ENCODE measurements at places on chromosomes 5 and 9.

- DNase-seq = no peak
These were observed 72.3 kb upstream of the NIPAL4 start for GRCh38 chr5:157387683-157388093.

- no peak for DNase-seq
These were observed 218.3 kb downstream of the PBX3 start for GRCh38 chr9:125965477-125965876.

DNA sequence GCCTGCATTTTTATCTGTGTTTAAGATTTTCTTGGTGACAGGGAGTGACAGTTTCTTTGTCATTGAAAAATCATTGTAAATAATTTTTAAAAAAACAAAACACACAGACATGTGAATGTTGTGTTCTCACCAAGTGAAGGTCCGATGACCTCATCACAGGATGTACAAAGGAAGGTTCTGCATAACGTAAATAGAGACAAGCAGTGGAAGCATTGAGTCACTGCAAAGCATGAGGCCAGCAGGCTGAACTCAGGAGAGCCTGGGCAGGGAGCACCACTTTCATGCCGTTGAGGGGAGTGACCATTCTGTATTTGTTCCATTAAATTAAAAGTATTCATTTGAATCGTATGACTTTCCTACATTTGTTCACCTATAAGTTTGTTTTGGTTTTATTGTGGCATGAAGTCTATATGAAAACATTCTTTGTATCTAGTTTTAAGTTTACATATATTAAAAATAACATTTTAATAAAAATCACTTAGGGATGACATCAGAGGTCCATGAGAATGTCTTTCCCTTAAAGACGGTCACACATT lies 70.4 kb upstream of the TLE1 start:
- no peak for DNase-seq

- no peak for DNase-seq
These were observed 352.7 kb downstream of the LRRC70 start for GRCh38 chr5:62931153-62931950.

- no peak for DNase-seq
These were observed 369.6 kb downstream of the CYLC2 start for GRCh38 chr9:103364753-103365152.

- no peak for DNase-seq
These were observed 3.1 kb upstream of the PLIN2 start for GRCh38 chr9:19130436-19130835.

GRCh38 chr5:25285136-25285535 lies 640.4 kb upstream of the CDH10 start:
- no peak for DNase-seq

DNA sequence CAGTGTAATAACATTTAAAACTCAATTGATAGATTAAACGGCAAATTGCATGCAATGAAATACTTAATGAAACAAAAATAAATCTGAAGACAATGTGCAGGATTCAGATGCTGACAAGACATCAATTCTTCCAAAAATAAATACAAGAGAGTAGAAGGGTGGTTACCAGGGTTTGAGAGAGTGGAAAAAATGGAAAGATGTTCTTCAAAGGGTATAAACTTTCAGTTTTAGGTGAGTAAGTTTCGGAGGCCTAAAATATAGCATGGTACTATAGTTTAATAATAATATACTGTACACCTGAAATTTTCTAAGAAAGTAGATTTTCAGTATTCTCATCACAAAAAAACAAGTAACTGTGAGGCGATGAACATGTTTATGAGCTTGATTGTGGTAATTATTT lies 48.2 kb upstream of the RASEF start:
- no peak for DNase-seq

DNA sequence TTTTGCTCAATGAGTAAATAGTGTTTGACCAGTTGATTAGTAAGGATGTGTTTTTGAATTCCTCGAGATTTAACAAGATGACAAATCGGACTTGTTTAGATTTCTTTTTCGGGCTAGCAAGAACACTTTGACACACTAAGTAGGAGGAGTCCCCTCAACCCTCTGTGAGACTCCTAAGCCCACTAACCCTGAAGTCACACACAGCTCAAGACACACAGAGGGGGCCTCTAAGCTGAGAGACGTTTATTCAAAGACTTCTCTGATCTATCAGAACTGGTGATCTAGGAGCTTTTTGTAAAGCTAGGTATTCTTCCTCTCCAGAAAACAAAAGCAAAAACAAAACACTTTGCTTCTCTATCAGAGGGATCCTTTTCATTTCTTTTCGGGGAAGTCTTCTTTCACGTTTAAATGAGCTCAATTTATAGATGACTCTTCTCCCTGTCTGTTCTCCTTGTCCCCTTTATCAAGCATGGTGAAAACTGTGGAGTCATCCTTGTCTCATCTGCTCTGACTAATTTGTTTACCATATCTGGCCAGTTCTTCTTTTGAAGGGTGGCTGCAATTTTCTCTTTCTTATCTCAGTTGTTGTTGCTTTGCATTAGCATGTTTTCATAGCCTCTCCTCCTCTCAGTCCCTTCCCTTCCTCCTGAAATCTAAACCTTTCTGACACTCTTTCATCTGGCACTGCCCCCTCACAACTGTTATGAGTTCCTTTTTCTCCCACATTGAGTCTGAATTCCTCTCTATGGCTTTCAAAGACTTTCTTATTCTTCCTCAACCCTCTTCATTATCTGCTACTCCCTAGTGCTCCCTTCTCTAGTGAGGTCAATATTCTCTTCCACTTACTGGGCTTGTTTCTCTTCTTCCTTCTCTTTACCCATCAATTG lies 68.5 kb upstream of the RAI14 start:
- peak; percentile 7 for DNase-seq

- DNase-seq = no peak
These were observed 8.7 kb downstream of the EBF1 start for GRCh38 chr5:159091065-159091464.

DNA sequence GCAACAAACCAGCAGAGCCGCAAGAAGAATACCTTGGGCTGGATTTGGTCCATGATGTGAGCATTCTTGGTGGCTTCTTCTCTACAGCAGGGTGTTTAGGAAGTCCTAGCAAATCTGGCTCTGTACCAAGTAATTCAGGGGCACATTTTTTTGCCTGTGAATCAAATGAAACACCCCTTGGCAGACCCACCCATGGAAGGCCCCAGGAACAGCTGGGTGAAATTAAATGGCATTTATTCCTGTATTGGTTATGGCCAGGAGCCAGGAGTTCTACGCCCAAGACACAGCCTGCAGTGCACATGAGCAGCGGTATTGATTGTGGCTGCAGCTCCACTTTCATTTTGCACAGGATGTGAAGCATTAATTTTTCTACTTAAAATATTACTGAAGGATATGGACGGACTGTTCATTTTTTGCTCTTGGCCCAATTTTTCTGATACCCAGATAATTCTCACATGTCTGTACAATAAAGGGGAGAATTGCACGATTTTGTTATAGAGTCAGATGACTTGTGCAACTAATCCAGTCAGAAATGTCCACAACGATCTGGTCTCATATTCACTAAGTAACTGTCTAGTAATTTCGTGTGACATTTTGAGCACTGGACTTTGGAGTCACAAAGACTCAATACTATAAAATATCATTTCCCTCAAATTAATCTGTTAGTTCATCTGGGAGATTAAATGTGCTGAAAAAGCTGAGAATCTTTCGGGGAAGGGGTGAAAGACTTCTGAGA lies 120.7 kb upstream of the APC start:
- no peak for DNase-seq

GRCh38 chr5:107300721-107301327 lies 369.9 kb downstream of the EFNA5 start:
- DNase-seq = no peak

GRCh38 chr9:86690034-86690433 lies 257.3 kb downstream of the GAS1 start:
- DNase-seq = no peak

GRCh38 chr9:106639873-106640568 lies 222.9 kb upstream of the ZNF462 start:
- DNase-seq = no peak

DNA sequence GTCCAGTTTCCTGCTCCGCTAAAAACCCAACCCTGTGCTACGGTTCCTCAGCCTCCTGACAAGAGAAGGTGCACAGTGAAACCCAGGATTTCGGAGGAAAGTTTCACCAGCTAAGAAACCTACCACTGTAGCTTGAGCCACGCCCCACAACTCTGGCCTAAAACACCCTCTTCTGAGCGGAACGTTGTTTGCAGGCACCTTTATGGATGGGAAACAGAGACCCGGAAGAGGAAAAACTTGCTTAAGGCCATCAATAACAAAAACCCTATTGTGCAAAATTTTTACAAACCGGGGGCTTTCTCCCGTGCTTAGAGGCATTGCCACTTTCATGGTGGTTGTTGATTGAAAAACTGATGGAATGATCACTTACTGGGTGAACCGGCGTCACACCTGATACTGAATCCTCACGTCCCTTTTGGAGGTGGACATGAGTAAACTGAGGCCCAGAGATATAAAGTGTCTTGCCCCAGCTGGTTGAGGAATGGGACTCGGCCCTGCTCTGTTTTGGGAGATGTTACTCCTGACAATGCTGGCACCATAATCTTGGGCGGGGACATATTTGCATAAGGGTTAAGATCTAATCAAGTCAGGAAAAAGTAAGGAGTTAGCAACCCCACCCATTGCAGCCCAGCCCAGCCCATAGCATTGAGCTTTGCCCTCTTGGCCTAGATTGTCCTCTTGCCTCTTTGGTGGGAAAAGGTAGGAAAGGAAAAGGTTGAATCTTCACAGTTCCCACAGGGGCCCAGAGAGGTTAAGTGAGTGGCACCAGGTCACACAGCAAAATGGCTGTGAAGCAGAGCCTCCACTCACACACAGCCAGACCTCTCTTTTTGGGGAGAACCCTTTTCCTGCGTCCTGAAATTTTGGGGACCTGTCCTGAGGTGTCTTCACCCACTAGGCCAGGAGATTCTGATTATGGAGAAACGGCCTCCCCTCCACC lies 23.2 kb upstream of the PTGS1 start:
- DNase-seq = no peak

DNA sequence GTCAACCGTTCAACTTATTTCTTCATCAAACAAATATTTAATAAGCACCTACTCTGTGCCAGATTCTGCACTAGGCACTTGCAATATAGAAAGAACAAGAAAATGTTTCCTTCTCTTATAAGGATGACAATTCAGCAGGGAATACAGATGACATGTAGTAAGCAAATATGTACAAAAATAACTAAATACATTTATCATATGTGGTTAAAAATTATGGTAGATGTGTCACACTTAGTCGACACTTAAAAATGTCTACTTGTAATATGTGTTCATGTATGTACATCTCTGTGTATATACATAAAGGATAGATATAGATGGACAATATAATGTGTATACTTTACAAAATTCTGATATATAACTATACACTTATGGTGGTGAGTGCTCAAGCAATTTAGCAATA lies 417.0 kb upstream of the MEF2C start:
- DNase-seq = no peak

DNA sequence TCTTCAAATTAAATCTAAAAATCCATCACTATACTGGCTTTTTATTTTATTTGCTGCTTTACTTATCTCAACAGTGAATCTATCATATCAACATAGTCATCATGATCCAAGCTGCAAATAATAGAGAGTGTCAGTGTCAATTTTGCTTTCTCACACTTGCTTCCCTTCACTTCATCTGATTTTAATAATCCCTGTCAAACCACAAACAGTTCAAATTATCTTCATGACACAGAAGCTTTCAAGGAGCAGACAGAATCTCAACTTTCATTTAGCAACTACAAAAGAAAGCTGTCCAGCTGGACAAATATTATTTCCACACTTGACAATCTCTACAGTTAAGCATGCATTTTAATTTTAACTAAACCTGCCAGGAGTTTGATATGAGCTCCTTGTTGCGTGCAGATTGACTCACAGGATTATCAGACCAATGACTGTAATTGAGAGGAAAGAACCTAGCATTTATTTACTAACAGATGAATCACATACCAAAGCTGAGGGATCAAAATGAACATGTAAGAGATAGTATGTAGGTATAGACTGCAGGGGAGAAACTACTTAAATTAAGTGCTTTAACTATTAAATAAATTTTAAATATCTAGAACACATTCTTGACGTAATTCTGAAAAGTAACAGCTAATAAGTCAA lies 56.0 kb downstream of the KIAA0825 start:
- DNase-seq = no peak

DNA sequence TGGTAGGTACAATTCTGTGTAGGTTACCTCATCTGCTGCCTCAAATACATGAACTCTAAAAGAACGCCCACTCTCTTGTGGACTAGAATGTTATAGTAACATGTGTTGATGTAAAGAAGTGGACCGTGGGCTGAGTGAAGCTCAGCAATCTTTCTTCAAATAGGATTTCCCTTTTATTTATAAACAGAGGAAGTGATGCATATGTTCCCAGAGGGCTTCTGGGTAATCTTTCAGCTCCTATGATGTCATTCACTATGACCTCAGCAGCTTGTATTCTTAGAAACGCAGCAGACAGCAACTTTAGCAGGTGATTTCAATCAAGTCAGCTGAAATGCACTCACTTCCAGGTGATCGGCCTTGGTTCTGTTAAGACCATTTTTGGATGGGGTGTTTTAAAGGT lies 14.4 kb downstream of the F2RL2 start:
- DNase-seq = peak; percentile 13

- no peak for DNase-seq
These were observed 532.0 kb upstream of the GRAMD2B start for GRCh38 chr5:125891061-125891725.

DNA sequence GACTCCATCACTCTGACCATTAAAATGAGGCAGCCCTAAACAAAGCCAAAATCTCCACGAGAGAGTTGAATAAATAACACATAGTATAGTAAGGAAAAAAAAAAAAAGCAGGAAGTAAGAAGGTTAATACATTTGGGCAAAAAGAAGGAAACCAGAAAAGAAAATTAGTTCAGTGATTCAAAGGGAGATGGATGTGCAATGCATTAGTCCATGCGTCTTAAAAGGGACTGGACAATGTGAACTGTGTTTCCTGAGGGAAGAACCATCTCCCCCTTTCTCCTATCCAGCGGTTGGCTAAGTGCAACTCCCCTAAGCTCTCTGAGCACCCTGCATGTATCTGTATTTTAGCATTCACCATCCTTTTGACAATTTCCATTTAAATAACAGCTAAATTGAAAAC lies 1.4 kb downstream of the ANKRA2 start:
- DNase-seq = no peak

GRCh38 chr5:151800532-151800931 lies 28.8 kb downstream of the G3BP1 start:
- no peak for DNase-seq

DNA sequence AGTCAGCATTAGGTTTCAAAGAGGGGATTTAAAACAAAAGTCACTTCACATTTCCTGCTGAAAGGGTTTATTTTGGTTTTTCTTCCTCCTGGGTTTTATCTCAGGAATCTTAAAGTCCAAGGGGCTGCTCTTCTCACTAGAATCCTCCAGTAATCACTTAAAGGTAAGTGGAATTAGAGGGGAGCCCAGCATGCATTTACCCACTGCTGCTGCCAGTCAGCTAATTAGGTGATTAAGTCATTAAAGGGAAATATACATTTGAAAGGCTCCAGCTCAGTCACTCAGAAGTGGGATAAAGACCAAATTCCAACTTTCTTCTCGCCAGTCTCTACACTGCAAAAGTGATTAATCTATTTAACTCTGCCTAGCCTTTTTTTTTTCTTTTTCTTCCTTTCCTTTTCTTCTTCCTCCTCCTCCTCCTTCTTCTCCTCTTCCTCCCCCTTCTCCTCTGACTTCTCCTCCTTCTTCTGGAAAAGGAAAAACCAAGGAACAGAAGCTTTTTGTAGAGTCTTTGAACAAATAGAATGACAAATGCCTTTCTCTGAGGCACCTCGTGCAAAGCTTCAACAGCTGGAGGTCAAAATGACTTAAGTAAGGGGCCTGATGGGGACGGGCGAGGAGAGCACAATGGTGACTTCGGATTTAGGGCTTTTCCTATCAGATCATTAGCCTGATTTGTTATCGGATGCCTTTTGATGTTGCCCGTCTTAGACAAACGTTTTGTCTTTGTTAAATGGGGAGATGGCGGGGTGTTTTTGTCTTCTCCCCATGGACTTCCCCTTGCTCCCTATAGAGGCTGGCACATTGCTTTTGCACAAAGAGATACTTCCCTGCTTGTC lies 617.6 kb downstream of the IRX1 start:
- no peak for DNase-seq

All from activated CD4-positive, alpha-beta T cell treated with anti-CD3 and anti-CD28 coated beads, Interleukin-2, amount 50 U/mL, for 16 hours (primary cell).